ENCODE measurements at places on chromosomes 7 and 10.

GRCh38 chr7:78601728-78602127 lies 803.2 kb downstream of the PHTF2 start:
- no peak for DNase-seq

GRCh38 chr7:156886020-156886795 lies 6.8 kb downstream of the LMBR1 start:
- no peak for DNase-seq

DNA sequence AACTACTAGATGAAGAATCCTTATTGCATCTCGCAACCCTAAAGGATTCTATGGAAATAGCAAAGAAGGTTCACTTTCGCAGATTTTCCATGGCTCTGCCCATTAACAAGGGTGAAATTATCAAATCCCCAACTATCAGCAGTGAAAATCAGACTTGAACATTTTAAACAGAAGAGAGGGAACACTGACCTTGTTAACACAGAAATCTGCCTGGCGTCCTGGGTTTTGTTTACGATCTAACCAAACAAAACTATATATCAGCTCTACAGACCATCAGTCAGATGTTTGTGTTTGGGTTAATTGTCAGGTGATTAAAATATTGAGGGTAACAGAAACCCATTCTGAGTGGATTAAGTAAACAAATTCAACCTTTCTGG lies 1.9 kb downstream of the CTTNBP2 start:
- DNase-seq = no peak

- no peak for DNase-seq
These were observed 47.2 kb downstream of the GOLGA7B start for GRCh38 chr10:97896756-97897358.

GRCh38 chr7:157607218-157607617 lies 270.4 kb downstream of the DNAJB6 start:
- DNase-seq = no peak

DNA sequence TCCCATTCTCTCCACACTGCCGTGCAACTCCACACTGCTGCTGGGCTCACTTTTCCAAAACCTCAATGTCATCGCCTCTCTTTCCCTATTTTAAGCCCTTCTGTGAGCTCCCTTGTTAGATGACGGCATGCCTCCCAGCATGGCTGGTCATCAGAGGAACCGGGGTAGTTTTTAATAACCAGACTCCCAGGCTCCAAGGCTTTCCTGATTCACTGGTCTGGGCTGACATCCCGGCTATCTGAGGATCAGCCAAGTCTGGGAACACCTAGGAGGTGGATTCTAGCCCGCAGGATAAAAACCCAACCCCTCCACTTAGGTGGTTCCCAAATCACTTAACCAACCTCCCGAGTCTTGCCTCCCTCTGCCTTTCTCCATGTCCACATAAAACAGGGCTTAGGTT lies 295.4 kb upstream of the FZD8 start:
- no peak for DNase-seq

- no peak for DNase-seq
These were observed 1.0 kb downstream of the IGFBP3 start for GRCh38 chr7:45919993-45920459.

DNA sequence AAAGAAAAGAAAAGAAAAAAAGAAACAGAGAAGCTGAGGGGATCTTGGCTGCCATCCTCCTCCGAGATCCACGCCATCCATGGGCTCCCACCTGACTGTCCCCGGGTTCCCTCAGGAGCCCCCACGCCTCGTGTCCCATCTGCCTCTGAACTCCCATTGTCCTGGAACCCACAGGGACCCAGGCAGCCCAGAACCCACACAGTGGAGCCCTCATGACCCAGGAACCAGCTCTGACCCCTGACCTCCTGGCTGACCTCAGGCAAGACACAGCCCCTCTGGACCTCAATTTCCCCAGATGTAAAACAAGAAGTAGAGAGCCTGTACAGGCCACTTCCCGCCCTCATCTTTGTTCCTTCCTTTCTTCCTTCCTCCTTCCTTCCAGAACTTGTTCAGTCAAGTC lies 40.4 kb downstream of the RASGEF1A start:
- no peak for DNase-seq

DNA sequence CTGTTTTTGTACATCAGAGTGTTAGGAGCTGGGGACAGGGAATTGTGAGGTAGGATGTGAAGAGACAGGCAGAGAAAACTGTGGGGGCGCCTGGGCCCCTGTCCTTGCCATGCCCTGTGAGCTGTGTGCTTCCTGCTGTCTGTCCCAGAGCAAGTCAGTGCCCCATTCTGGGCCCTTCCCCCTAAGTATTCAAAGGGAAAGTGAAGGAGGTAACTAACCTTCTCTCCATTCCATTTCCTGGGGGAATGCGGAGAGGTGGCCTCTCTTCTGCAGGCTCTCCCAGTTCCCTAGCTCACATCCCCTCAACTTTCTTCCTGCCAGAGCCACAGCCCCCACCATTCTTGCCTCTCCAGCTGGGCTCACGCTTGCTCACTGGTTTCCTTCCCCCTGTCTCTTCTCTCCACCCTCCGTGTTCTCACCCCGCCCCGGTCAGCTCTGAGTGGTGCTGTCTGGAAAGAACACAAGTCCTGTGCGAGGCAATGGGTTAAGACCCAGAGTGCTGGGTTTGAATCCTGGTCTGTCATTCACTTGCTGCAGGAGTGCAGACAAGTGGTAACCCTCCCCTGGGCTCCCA lies 9.7 kb upstream of the VSIR start:
- DNase-seq = no peak

- DNase-seq = no peak
These were observed 64.9 kb downstream of the IKZF1 start for GRCh38 chr7:50369143-50370026.

Measured in AG08396 (cell line).